ENCODE measurements at places on chromosomes 12 and 14. TPM values are rescaled to one million over a fixed set of nuclear protein-coding genes. Genes with fewer than 3 reads are reported as not detected.

GRCh38 chr12:99984271-99985128, at the start of gene ANKS1B:
Gene ANKS1B, minus strand, starts transcription at chr12:99984936. Its CDS starts 699 bp downstream, at chr12:99984237.
- no peak within 1 kb of the TSS for H3K27ac ChIP-seq
- DNase-seq, result no peak
- peak within 1 kb of the TSS; percentile 86 for H3K4me3 ChIP-seq
- peaks cover 18% of the 10 kb centered on the region for H3K4me1 ChIP-seq
- H3K27me3 ChIP-seq, result peaks cover 10% of the 10 kb centered on the region
- no peaks in the 10 kb centered on the region for H3K36me3 ChIP-seq

DNA sequence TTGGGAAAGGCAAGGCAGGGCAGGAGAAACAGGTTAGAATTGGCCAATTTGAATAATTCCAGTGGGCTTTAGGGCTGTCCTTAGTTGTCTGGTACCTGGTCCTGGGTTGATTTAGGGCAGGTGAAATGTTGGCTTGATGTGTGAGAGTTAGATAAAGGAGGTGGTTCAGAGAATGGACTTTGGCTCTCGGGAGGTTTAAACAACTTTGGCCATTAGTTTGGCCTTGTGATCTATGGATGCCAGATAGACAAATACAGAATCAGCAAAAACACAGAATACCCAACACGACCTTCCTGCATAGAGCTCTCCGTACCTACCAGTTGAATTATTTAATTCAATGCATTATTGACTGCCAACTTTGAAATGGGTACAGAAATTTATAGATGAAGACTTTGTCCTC, 35.1 kb downstream of the SCN8A start:
- DNase-seq, result no peak
- H3K27me3 ChIP-seq, result no peaks in the 10 kb centered on the region
- H3K36me3 ChIP-seq, result no peaks in the 10 kb centered on the region
- no peak overlapping the region for H3K4me3 ChIP-seq
- peaks cover 52% of the 10 kb centered on the region for H3K4me1 ChIP-seq

- no peaks in the 10 kb centered on the region for H3K4me1 ChIP-seq
- peaks cover 2% of the 10 kb centered on the region for H3K27me3 ChIP-seq
- DNase-seq, result no peak
- no peak overlapping the region for H3K27ac ChIP-seq
- peaks cover 9% of the 10 kb centered on the region for H3K36me3 ChIP-seq
Observed at GRCh38 chr12:14505626-14506596, 61.8 kb downstream of the PLBD1 start.

GRCh38 chr12:54502485-54502884, 4.9 kb downstream of the NCKAP1L start:
- no peak for DNase-seq
- no peaks in the 10 kb centered on the region for H3K36me3 ChIP-seq
- H3K27ac ChIP-seq, result no peak overlapping the region
- H3K27me3 ChIP-seq, result peaks cover 16% of the 10 kb centered on the region
- H3K4me1 ChIP-seq, result peaks cover 5% of the 10 kb centered on the region

ADCY6 gene
- total RNA-seq, result 28.7 TPM

RERG gene
- not detected for total RNA-seq

GRCh38 chr12:109057376-109057775, 5.0 kb downstream of the USP30 start:
- DNase-seq, result no peak
- no peak overlapping the region for H3K4me3 ChIP-seq
- no peak overlapping the region for H3K27ac ChIP-seq
- no peaks in the 10 kb centered on the region for H3K27me3 ChIP-seq

DNA sequence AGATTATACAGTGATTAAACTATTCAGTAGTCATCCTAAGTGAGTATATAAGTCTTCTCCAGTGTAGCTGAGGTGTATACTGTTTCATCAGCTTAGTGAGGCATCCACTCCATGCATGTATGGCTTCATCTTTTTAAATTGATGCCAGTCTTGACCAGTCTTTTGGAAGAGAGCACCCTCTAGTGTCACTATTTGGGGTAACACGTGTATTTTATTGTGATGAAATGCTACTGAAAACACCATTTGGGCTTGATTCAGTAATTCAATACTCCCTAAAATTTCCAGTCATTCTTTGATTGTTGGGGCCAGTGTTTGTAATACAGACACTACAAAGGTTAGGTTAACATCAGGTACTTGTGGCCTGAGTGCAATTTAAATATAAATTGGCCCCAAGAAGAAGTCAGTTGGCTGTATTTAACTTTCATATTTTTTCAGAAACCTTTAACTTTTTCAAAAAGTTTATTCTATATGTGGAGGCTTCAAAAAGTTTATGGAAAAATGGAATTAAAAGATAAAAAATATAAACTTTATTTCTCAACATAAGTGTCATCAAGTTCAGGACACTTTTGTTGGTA, 35.3 kb downstream of the MIPOL1 start:
- H3K27me3 ChIP-seq, result no peaks in the 10 kb centered on the region
- no peak overlapping the region for H3K27ac ChIP-seq
- peak; percentile 65 for DNase-seq
- H3K36me3 ChIP-seq, result peaks cover 6% of the 10 kb centered on the region
- H3K4me3 ChIP-seq, result no peak overlapping the region
- peaks cover 14% of the 10 kb centered on the region for H3K4me1 ChIP-seq

DNA sequence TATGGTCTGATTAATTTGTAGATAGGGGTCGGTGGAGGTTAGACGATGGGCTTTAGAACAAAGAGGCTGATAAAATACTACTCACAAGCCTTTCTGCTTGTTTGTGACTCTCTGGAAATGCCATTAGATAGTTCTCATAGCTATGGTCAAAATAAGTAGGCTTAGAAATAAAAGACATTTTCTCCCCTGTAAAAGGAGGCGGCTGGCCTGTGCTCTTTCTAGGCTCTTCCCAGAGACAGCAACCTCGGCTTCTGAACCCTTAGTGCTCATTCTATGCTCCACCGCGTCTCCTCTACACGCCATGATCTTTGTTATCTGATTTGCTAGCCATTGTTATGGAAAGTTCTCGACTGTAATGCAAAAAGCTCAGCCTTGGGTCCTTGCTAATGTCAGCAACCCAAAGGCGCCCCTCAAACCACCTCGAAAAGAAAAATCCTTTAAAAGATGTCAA, 64.5 kb downstream of the CRADD start:
- peak overlapping the region; percentile 97 for H3K27ac ChIP-seq
- H3K4me1 ChIP-seq, result peaks cover 45% of the 10 kb centered on the region
- no peaks in the 10 kb centered on the region for H3K36me3 ChIP-seq
- no peak for DNase-seq
- H3K4me3 ChIP-seq, result peak overlapping the region; percentile 90
- H3K27me3 ChIP-seq, result no peaks in the 10 kb centered on the region

ADSS1 gene
- 2.7 TPM for total RNA-seq

- no peak overlapping the region for H3K27ac ChIP-seq
- peak; percentile 32 for DNase-seq
- no peaks in the 10 kb centered on the region for H3K36me3 ChIP-seq
- H3K27me3 ChIP-seq, result peaks cover 10% of the 10 kb centered on the region
- H3K4me1 ChIP-seq, result peaks cover 14% of the 10 kb centered on the region
- peak overlapping the region; percentile 18 for H3K4me3 ChIP-seq
Observed at GRCh38 chr14:24389226-24389848, 9.5 kb upstream of the NYNRIN start.

DNA sequence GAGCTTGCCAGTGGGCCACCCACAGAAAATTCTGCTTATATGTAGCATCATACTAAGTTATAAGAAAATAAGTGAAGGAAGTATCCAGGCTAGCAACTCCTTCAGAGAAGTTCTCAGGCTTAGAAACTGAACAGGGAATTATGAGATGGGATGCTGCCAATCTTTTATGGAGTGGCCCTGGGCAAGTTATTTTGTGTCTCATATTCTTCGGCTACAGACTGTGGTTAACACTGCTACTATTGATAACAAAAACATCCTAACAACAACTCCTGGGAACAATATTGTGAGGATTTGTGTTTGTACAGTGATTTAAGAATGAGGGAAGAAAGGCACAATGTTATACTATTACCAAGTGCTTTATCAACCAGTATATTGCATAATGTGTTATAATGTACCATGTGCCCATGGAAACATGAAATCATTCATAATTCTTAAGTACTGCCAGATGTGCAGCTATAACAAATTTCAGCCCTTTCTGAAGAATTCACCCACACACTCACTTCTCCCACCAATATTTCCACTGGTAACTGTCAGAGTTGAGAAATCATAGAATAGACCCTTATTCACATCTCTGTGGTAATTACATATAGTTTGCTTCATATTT, 113.3 kb upstream of the SOX5 start:
- H3K27me3 ChIP-seq, result no peaks in the 10 kb centered on the region
- H3K27ac ChIP-seq, result no peak overlapping the region
- H3K4me1 ChIP-seq, result no peaks in the 10 kb centered on the region
- H3K4me3 ChIP-seq, result no peak overlapping the region

DNA sequence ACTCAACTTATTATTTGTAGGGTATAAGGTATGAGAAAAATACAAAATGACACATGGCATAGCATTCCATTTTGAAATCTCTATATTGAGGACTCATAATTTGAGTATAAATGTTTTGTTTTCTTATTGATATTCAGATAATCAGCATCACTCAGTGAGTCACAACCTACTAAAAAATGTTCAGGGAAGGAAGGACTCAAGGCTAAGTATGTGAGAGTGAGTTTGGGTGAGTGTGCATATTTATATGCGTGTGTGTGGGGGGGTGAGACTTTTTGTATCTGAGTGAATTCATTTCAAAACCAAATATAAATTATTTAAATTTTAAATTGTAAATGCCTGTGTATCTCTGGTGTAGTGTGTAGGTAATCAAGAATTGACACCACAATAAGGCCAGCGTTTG, 87.8 kb upstream of the PRKD1 start:
- H3K27me3 ChIP-seq, result peaks cover 3% of the 10 kb centered on the region
- peaks cover 15% of the 10 kb centered on the region for H3K4me1 ChIP-seq
- H3K36me3 ChIP-seq, result no peaks in the 10 kb centered on the region
- peak; percentile 9 for DNase-seq
- no peak overlapping the region for H3K27ac ChIP-seq
- no peak overlapping the region for H3K4me3 ChIP-seq

ADAM21 gene
- 0.56 TPM for total RNA-seq

GRCh38 chr14:100158566-100159093, 815 bp downstream of the DEGS2 start:
- peaks cover 7% of the 10 kb centered on the region for H3K36me3 ChIP-seq
- DNase-seq, result no peak
- H3K4me3 ChIP-seq, result no peak overlapping the region
- no peak overlapping the region for H3K27ac ChIP-seq
